Stimulated activated CD4-positive, alpha-beta T cell treated with anti-CD3 and anti-CD28 coated beads, Interleukin-1b, Interleukin-23, amount 100 ng/mL, for 1 hour (primary cell): ENCODE measurements at places on chromosomes 5 and 9.

- DNase-seq, result no peak
Observed at GRCh38 chr5:52822437-52822836, 34.7 kb downstream of the ITGA1 start.

GRCh38 chr5:174211277-174211626, 165.7 kb downstream of the NSG2 start:
- DNase-seq, result no peak

GRCh38 chr5:135980620-135981019, 25.8 kb upstream of the LECT2 start:
- no peak for DNase-seq

DNA sequence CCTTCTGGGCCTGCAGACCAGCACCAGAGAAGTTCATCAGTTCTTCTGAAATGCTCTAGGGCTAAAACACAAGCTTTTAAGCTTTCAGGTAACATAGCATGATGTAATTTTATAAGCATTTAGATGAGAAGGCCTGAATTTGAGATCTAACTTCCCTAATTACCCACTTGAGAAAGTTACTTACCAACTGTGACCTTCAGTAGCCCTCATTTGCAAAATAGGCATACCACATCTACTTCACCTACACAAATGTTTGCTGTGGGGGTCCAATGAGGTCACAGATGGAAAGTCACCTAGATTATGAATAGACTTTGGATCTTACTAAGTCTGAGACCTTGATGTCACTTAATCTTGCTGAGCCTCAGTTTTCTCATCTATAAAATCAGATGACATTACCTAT, 36.5 kb downstream of the FBXO10 start:
- no peak for DNase-seq

GRCh38 chr9:126027566-126027965, 280.4 kb downstream of the PBX3 start:
- DNase-seq, result no peak

- DNase-seq, result no peak
Observed at GRCh38 chr9:130745829-130746228, 52.2 kb downstream of the EXOSC2 start.

- DNase-seq, result no peak
Observed at GRCh38 chr5:374631-375335, 53.3 kb downstream of the AHRR start.

- DNase-seq, result no peak
Observed at GRCh38 chr9:94847486-94847885, 121.0 kb downstream of the AOPEP start.

DNA sequence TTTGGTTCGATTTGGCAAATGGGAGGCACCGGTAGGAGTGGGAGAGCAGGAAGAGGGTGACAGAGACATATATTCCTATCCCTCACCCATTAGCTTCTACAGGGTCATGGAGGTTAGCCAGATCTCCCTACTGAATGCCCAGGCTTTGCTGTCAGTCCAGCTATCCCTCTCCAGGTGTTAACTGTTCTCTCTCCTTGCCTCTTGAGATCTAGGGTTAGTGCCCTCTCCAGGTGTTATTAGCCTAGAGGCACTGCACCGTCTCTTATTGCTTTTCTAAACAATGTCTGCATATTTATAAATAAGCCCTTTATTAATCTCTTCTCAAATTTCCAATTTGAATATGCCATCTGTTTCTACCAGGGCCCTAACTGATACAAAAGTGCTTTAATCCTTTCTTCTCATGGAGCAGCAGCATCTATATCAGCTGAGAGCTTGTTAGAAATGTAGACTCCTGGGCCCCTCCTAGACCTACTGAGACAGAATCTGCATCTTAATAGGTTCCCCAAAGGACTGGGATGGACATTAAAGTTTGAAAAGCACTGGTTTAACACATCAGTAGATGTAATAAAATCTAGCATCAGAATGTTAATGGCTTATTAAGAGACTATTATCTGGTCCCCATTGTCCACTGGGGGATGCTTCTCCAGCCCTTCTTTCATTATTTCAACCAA, 322.5 kb upstream of the SLC24A2 start:
- DNase-seq, result no peak

DNA sequence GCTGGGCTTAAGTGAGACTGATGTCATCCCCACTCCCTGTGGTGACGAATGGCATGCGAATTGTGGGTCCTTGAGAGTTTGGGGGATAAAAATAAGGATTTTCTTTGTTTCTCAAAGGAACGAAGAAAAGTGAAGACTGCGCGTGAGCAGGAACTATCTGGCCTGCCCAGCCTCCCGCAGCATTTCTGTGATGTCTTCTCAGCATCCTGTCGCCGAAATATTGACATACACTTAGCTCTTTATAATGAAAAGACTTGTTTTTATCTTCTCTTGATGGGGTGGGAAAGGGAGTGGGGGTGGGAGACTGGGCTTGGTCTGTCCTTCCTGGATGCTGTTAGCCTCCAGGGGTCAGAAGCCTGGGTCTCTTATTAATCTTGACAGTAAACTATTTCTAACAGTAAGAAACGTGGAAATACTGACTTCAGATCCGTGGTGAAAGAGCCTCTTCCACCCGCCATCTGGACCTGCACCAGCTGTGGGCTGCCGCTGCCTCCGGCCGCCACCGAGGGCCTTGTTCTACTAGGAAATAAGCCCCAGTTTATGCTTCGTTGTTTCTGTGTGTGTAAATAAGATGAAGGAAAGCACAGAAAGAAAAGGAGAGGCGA, 239.6 kb downstream of the FANCC start:
- no peak for DNase-seq

- DNase-seq, result no peak
Observed at GRCh38 chr5:131654776-131655175, 19.7 kb upstream of the RAPGEF6 start.
